MV-4-11 (cell line): ENCODE measurements at places on chromosomes 5 and 9.

DNA sequence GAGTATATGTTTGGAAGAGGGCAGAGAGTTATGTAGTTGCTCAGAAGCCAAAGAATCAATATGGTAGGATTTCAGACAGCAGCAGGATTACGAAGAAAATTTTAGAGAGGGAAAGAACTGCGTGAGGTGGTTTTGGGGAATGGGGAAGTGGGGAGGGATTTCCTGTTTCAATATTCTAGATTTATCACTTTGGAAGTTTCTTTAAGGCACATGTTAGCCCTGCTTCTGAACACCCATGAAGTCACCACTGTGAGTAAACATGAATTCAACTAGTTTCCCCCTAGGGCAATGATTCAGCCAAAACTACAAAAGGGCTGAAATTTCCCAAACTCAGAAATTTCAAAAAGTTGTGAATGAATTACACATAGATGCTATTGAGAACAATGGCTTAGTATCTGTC, 132.2 kb downstream of the EBF1 start:
- peak; percentile 95 for DNase-seq

- peak; percentile 7 for DNase-seq
These were observed 12.2 kb upstream of the OR13J1 start for GRCh38 chr9:35882263-35882848.

GRCh38 chr9:134634176-134634575, 7.4 kb upstream of the COL5A1 start:
- DNase-seq, result no peak

DNA sequence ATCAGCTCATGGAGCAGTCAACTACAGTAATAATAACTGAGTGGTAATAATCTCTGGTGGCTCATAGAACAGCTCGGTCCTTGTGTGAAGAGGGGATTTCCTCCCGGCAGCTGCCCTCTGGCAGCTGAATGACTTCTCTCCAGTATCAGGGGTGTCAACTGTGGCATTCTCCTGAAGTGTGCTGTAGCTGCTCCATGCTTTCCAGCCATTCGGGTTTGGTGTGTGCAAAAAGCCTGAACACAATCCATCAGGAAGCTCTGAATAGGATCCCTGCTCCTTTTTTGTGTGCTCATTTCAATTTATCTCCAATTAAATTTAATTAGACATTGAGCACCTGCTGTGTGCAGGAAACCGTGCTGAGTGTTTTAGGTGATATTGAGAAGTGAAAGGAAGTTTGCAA, 59.8 kb upstream of the BARX1 start:
- DNase-seq, result no peak

- no peak for DNase-seq
These were observed 137.0 kb downstream of the PDE4D start for GRCh38 chr5:59756373-59757035.

- no peak for DNase-seq
These were observed 52.6 kb downstream of the ESM1 start for GRCh38 chr5:54932789-54933188.

GRCh38 chr5:68722357-68722756, 371.5 kb upstream of the SLC30A5 start:
- no peak for DNase-seq

- DNase-seq, result no peak
These were observed 145.0 kb upstream of the SLC28A3 start for GRCh38 chr9:84485539-84485938.
